M059J (cell line): ENCODE measurements at places on chromosomes 3 and 15. TPM values are rescaled to one million over a fixed set of nuclear protein-coding genes. Genes with fewer than 3 reads are reported as not detected.

DNA sequence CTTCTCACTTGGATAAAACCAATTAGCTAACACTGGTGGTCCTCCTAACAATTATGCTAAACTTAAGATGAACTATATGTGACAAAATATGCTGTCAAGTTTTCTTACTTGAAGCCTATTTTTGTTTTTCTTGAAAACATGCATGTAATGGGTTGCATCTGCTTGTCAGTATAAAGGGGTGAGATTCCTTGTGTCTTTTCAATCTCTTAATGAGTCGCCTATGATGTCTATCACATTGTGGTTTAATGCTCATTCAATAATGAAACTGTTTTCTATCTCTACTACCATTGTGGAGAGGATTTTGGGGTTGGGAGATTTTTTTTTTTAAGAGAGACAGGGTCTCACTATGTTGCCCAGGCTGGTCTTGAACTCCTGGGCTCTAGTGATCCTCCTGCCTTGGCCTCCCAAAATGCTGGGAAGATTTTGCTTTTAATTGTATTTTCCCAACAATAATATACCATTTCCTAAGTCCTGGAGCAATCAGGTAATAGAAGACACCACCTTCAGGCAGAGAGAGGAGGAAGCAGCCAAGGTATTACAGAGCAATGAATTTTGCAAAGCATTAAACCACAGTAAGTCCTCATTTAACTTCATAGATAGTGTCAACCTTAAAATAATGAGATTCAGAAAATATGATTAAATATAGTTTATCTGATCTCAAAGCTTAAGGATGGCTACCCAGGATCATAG is 17.4 kb upstream of the TRMT10C start:
- no peak for DNase-seq

PPM1L gene
- 0.84 and 3.7 TPM in 2 replicates for total RNA-seq

ADAM10 gene
- 62.8 and 107 TPM in 2 replicates for total RNA-seq

DNA sequence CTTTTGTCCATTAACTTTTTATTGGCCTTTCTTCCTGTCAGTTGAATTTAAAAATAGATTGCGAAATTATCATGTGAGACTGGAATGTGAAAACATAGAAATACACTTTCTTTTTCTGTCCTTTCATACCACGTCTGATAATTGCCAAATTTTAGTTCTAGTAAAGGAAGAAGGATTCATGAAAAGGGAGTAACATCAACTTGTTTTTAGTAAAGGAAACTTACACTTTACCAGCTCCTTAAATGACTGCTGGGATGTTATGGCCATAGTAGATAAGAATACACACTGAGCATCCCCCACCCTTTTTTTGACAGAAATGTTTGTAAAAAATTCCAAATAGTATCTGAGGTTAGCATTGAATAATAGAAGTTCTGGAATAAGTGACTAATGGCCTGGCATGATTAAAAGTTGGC is 137.9 kb downstream of the NEO1 start:
- DNase-seq = peak; percentile 17

P2RY14 gene
- not detected in 2 replicates for total RNA-seq

DNA sequence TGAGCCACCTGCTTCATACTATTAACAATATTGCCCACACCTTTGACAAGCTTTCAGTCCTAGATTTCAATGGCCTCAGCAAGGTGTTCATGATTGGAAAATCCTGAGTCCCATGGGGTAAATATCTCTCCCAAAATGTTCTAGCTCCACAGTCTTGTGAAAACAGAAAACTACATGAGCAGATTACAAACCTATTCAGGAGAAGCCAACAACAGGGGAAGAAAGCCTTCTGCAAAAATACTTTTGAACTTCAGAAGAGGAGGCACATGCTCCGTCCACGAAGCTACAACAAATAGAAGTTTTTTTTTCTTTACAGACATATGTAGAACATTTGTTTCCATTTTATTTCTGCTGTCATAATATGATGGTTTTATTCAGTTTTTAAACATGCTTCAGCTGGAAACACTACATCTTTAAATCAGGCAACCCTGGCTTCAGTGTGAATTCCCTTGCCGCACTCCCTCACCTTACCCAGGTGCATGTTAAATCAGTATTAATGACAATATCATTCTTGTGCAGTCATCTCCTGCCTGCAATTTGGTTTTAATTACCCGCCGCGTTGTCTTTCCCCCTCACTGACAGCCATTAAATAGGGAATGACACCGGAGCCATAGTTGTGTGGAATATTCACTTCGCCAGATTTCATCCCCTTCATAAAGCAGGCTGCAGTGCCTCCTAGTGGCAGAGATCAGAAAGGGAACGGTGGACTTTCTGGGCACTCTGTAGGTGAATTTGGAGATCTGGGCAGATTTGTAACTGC is 725.5 kb upstream of the ARRDC4 start:
- peak; percentile 31 for DNase-seq

DNA sequence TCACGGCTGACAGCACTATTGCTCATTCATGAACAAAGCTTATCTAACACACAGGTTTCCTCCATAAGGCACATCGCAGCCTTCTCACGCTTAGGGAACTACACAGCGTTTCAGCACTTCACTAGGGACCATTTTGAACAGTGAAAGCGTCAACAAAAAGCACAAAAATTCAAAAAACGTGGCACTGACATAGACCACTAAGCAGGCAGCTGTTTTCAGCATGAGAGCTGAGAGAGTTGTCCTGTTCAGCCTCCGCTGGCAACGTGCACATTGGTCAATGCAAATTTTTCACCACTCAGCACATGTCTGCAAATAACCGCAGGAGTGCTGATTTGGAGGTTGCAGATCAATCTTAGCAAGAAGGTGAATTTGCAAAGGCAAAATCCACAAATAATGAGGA is 109.2 kb downstream of the LRRK1 start:
- DNase-seq = no peak

- DNase-seq = peak; percentile 89
These were observed 280.9 kb upstream of the KCNMB2 start for GRCh38 chr3:178255315-178255714.

- DNase-seq = peak; percentile 23
These were observed 588 bp upstream of the VIPR1 start for GRCh38 chr3:42501681-42502428.

DNA sequence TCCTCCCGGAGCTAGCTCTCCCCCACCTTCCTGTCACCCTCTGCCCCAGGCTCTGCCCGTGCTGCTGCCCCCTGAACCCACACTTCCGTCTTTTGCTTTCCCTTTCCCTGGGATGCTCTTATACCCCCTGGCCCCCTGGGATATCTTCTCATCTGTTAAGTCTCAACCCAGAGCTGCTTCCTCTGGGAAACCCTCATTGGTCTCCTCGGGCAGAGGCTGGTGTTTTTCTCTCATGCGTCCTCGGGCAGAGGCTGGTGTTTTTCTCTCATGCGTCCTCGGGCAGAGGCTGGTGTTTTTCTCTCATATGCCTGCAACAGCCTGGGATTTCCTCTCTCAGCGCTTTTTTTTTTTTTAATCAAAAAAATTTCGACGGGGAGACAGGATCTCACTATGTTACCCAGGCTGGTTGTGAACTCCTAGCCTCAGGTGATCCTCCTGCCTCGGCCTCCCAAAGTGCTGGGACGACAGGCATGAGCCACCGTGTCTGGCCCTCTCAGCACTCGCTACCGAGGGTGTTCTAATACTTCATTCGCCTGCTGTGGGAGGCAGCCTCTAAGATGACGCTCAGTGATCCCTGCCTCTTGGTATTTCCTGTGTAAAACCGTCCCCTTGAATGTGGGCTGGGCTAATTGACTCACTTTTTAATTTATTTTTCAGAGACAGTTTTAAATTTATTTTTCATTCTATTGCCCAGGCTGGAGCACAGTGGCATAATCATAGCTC is 62.7 kb upstream of the TFRC start:
- peak; percentile 94 for DNase-seq

DNA sequence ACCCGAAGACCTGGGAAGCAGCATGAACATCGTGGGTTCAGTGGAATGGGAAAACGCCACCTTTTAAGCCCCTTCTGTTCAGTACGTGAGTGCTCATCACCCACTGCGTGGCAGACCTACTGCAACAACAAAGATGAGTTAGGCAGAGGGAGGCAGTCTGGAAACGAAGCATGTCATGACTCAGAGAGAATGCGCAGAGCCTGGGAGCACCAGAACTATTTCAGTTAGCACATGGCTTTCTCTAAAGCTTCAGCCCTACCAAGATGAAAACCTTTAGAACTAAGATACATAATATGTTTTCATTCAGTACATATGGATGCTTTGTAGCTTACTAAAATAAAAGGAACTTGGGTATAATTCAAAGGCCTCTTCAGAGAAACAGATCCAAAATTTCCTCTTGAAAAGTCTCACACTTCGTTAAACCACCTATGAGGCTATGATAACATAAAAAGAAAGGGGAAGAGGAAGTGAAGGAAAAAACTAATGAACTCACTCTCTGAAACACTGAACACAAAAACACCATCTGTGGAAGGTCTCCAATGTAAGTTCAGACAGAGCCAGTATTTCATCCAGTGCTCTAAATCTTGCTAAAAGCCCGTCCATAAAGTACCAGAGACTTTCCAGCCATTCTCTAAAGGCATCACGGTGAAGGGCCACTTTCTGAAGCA is 140.1 kb downstream of the OCA2 start:
- no peak for DNase-seq

FOXB1 gene
- not detected in 2 replicates for total RNA-seq

DNA sequence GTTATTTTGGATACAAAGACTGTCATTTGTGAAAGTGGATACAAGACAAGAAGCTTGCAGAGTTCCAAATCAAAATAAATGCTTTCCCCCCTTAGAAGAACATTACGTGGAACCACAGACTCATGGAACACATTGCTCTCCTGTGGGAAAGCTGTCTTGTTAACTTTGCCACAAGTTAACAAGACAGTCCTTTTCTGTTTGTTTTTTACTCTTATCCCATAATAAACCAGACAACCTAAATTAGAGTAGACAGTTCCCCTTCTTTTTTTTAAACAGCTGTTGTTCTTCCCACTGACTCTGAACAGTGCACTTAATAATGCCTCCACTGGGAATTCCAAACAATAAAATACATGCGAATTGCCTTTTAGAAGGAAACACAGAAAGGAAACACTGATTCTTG is 255.3 kb upstream of the UBE2E2 start:
- no peak for DNase-seq

OXTR gene
- total RNA-seq = 47.6 and 68.4 TPM in 2 replicates

ZNF106 gene
- 13.8 and 27.8 TPM in 2 replicates for total RNA-seq

ADIPOQ gene
- total RNA-seq = not detected in 2 replicates

SYNPR gene
- not detected in 2 replicates for total RNA-seq

GOLGA6L10 gene
- 0.07 and 0.25 TPM in 2 replicates for total RNA-seq

- peak; percentile 85 for DNase-seq
These were observed 161.6 kb upstream of the PDZRN3 start for GRCh38 chr3:73786321-73786807.

- no peak for DNase-seq
These were observed 235.4 kb downstream of the FHIT start for GRCh38 chr3:61015859-61016258.

GRCh38 chr15:67068710-67069400 is 3.5 kb downstream of the SMAD3 start:
- peak; percentile 64 for DNase-seq

CPNE9 gene
- total RNA-seq = not detected in 2 replicates
